ENCODE measurements at places on chromosomes 7 and 10.

GRCh38 chr7:151310578-151310977, 31.0 kb upstream of the NUB1 start:
- DNase-seq, result no peak

DNA sequence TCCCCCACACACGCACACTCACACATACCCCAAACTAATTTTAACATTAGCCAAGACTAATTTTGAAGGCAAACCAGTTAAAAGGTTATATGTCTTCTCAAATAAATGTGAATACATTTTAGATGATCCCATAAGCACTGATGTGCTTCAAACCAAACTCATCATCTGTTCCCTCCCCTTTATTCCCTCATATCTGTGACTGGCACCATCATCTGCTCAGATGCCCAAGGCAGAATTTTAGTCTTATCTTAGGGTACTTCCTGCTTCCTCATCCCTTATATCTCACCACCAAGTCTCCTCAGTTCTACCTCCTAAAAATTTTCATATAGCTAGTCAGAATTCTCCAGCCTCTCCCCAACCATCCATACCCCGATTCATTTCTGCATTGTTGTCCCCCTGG, 80.4 kb downstream of the UPF2 start:
- no peak for DNase-seq

GRCh38 chr7:127418459-127418858, 26.0 kb upstream of the ZNF800 start:
- DNase-seq, result no peak

- DNase-seq, result no peak
Observed at GRCh38 chr7:4835398-4836205, 26.2 kb downstream of the PAPOLB start.

DNA sequence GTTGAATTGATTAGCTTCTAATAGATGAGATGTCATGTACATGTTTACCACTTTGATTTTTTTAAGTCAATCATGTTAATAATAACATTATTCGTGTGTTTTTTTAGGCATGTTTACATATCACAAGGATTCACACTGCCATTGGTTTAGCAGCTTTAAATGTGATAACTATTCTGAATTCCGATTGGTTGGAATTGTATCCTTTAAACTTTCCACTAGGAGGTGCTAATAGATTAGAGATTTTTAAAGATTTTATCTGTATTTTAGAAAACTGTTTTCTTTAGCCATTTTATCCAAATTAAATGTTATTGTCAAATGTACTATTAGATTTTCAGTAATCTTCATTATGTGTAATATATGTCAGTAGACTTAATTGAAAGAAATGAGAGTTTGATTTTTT, 83.2 kb downstream of the HECTD2 start:
- DNase-seq, result no peak

DNA sequence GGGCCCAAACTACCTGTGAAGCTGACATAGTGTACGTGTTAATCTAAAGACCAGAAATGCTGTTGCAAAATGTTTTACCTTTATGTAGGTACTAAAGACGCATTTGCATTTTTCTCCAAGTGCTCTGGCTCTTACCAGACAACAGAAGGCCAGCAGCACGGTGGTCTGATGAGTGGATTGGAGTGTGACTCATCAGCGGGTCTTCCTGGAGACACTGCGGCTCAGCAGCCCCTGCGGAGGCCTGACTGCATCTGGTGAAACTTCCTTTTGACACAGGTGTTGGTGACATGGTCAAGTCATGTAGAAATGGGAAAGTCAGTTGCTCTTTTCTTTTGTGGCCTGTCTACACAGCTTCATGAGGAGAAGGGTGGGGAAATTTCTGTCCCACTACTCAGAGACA, 723.6 kb downstream of the INHBA start:
- no peak for DNase-seq

DNA sequence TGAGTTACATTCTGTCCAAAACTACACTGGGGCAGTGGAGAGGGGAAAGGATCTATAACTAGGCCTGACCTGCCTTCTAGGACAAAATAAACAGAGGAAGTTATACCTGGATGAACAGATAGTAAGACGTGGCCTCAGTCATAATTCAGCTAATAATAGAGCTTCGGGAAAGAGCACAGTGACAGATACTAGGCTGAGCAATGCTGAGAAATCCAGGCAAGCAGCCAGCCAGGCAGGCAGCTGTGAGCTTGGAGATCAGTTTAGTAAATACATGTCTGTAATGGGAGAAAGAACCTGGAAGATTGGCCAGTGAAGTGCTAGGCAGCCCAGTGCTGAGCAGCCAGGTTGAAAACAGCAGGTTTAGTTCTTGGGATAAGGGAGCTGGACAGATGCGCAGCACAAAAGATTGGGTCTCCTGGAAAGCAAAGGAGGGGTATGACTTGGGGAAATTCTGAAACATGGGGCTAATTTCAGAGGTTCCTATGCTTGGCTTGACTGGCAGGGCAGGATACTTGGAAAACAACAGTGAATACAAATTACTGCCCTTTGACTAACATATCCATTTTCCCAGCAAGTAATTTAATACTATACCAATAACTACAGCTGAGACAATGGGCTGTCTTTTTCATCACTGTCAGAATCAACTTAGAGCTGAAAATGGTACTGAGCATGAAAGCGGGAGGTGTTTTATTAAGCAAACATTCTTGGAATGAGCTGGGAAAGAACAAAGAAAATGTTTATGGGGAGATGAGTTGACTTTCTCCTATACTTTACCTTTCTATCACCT, 140.8 kb downstream of the DGKB start:
- no peak for DNase-seq

DNA sequence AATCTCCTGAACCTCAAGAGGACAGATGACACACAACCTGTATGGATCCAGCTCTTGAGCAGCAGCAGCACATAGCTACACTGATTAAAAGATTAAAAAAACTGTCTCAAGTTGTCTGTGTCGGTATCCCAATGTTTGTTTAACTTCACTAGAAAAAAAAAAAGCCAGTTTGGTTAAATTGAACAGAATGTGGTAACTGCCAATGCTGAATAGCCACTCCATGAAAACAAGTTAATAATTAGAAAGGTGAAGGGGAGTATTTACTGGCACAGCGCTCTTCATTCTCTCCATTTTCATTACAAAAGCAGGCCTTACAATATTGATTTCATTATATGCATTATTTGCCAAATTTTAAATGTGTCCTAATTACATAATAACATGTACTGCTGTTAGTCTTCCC, 47.6 kb downstream of the GDI2 start:
- no peak for DNase-seq
